ENCODE measurements at places on chromosomes 1 and 21. TPM values are rescaled to one million over a fixed set of nuclear protein-coding genes. Genes with fewer than 3 reads are reported as not detected.

- peak overlapping the region; percentile 38 for H3K27ac ChIP-seq
- H3K36me3 ChIP-seq = no peaks in the 10 kb centered on the region
- peaks cover 5% of the 10 kb centered on the region for H3K4me1 ChIP-seq
- H3K4me3 ChIP-seq = no peak overlapping the region
Observed at GRCh38 chr1:241902391-241903065, 54.5 kb downstream of the EXO1 start.

DNA sequence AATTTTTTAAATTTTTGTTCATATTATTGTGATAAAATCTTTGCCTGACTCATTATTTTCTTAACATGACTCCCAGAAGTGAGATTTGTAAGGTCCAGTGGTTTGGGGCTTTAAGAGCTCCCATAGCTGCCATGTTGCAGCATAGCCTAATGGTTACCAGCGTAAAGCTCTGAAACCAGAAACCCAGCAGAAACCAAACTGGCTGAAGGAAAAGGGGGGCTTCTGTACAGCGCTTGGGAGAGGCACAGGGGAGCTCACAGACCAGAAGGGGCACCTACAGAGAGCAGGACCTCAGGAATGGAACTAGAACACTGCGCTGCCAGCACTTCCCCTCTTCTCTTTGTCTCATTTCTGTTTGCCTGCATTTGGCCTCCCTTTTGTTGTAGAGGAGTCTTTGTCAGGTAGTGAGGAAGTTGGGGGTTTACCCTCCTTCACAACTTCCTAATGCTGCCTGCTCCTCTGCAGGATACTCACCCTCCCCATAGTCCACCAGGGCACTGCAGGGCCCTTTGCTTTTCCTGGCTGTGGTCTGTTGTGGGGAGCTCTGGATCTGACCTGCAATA lies 2.6 kb upstream of the PYCR2 start:
- H3K27ac ChIP-seq = no peak overlapping the region
- no peak overlapping the region for H3K4me3 ChIP-seq
- no peaks in the 10 kb centered on the region for H3K36me3 ChIP-seq
- no peak for DNase-seq
- peaks cover 19% of the 10 kb centered on the region for H3K4me1 ChIP-seq

KLHDC8A gene
- total RNA-seq = not detected

GRCh38 chr1:109213345-109213823 lies 334 bp upstream of the SARS1 start:
- H3K36me3 ChIP-seq = peaks cover 18% of the 10 kb centered on the region
- peak overlapping the region; percentile 98 for H3K4me3 ChIP-seq
- DNase-seq = no peak

CELA2B gene
- total RNA-seq = not detected

FCGR2B gene
- total RNA-seq = not detected

DNA sequence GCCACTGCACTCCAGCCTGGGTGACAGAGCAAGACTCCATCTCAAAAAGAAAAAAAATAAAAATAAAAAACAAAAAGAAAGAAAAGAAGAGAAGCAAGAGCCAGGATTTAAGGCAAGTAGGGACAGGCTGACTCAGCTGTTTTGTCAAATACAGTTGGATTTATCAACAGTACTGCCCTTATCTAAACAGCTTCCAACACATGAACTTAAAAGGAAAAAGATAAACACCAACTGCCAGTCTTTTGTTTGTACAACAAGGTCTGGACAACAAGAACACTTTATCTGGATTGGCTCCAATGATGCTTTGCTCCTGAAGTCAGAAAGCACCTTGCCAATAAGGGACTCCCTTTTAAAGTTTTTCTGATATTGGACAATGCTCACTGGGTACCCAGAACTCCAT lies 886.0 kb downstream of the ADGRL2 start:
- peaks cover 2% of the 10 kb centered on the region for H3K36me3 ChIP-seq
- no peak for DNase-seq
- H3K4me3 ChIP-seq = no peak overlapping the region
- no peaks in the 10 kb centered on the region for H3K27me3 ChIP-seq
- no peak overlapping the region for H3K27ac ChIP-seq
- peaks cover 5% of the 10 kb centered on the region for H3K4me1 ChIP-seq

ANGPTL3 gene
- total RNA-seq = not detected

DNA sequence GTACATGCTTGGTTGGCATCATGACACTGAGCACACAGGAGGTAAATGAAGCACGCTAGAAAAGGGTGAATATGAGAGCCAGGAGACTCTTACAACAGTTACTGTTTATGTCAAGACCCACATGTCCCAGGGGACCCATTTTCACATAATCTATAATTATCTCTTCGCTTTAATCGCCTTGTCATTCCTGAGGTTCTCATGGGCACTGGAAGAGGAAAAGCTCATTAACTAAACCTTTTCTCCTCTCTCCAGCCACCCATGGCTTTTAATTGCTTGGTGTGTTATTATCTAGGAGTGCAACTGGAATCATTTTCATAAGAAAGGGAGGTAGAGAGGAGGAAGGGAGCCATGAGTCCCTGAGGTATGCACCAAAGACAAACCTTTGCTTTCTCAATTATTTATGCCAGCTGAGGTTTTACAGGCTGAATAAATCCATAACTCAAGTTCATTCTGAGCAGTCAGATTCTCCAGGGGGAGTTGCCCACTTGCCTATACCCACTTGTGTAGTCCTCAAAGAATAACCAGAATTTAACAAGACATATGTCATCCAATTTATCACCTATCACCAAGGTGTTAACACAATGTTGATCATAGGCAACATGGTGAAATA lies 77.4 kb downstream of the ACBD6 start:
- no peaks in the 10 kb centered on the region for H3K4me1 ChIP-seq
- no peaks in the 10 kb centered on the region for H3K27me3 ChIP-seq
- DNase-seq = no peak
- H3K27ac ChIP-seq = no peak overlapping the region
- H3K36me3 ChIP-seq = peaks cover 20% of the 10 kb centered on the region

GRCh38 chr1:169571450-169571849 lies 14.8 kb downstream of the F5 start:
- no peaks in the 10 kb centered on the region for H3K36me3 ChIP-seq
- peaks cover 2% of the 10 kb centered on the region for H3K4me1 ChIP-seq
- peaks cover 20% of the 10 kb centered on the region for H3K27me3 ChIP-seq
- no peak for DNase-seq
- no peak overlapping the region for H3K4me3 ChIP-seq

VAV3 gene
- total RNA-seq = not detected

DNA sequence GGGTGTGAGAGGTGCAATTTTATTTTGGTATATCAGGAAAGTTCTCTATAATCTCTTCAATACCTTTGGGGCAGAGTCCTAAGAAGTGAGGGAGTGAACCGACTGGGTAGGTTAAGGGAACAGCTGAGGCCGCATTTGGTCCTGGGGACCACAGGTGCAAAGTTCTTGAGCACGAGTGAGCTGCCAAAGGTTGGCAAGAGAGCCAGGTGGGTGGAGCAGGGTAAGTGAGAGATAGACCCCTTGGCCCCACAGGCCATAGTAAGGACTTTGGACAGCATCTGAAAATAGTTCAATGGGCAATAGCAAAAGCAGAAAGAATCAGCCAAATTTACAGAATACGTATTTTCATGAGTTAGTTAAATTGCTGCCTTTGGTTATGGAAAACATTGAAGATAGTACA lies 11.0 kb upstream of the NID1 start:
- no peaks in the 10 kb centered on the region for H3K4me1 ChIP-seq
- no peak overlapping the region for H3K4me3 ChIP-seq
- no peak overlapping the region for H3K27ac ChIP-seq
- DNase-seq = no peak
- H3K27me3 ChIP-seq = no peaks in the 10 kb centered on the region

DNA sequence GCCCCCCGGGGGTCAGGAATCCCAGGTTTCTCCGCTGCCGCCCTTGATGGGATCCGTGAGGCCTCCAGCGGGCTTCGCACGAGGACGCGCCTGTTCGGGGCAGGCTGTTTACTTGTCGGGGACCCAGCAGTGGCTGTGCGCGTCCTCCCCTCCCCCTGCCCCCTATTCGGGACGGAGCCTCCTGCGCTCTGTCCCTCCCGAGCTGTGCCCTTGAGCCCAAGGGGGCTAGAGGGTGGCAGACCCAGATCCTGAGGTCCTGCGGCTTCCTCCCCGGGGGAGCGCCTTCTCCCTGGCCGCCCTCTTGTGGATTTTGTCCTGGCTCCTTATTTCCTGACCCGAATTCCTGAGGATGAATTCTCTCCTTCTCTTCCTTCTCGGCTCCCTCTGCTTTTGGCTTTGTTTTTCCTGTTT lies 38.4 kb downstream of the PIK3CD start:
- peak overlapping the region; percentile 92 for H3K4me3 ChIP-seq
- no peak for DNase-seq
- no peaks in the 10 kb centered on the region for H3K27me3 ChIP-seq
- H3K27ac ChIP-seq = peak overlapping the region; percentile 74
- H3K36me3 ChIP-seq = no peaks in the 10 kb centered on the region

DNA sequence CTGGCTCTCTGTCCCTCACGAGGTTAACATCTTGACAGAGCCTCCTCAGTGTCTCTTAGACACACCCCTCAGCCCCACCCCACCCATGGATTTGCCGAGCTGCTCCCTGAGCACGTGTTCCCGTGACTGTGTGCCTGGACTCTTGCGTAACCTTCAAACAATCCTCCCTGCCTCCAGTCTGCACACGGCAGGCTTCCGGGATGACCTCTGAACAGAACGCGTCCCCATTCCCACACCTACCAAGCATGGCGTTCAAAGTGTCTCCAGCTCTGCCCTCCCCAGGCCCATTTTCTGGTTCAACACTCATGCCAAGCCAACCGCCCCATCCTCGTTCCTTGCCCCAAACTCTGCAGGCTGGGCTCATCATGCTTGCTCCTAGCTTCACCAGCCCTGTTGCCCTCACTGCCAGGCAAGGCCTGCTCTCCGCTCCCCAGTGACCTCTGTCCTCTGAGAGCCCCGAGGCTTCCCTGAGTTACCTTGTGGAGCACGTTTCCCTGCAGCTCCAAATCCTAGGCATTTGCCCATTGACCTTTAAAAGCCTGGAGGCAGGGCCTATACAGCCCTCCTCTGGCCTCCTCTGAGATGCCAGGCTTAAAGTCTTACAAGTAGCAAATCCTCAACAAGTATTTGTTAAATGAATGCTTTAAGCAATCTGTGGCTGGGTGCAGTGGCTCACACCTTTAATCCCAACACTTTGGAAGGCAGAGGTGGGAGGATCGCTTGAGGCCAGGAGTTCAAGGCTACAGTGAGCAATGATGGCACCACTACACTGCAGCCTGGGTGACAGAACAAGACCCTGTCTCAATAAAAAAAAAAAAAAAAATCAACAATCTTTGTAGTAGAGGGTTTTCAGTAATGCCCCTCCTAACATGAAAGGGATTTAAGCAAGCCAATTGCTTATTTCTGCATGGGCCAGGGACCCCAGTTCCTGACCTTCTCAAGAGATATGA lies 5.0 kb downstream of the AGT start:
- no peak for DNase-seq
- peaks cover 5% of the 10 kb centered on the region for H3K36me3 ChIP-seq
- no peak overlapping the region for H3K27ac ChIP-seq
- H3K27me3 ChIP-seq = peaks cover 2% of the 10 kb centered on the region

SH2D2A gene
- total RNA-seq = not detected

GRCh38 chr1:204713541-204713940 lies 28.0 kb upstream of the LRRN2 start:
- H3K4me3 ChIP-seq = no peak overlapping the region
- no peak overlapping the region for H3K27ac ChIP-seq
- no peaks in the 10 kb centered on the region for H3K4me1 ChIP-seq

DNA sequence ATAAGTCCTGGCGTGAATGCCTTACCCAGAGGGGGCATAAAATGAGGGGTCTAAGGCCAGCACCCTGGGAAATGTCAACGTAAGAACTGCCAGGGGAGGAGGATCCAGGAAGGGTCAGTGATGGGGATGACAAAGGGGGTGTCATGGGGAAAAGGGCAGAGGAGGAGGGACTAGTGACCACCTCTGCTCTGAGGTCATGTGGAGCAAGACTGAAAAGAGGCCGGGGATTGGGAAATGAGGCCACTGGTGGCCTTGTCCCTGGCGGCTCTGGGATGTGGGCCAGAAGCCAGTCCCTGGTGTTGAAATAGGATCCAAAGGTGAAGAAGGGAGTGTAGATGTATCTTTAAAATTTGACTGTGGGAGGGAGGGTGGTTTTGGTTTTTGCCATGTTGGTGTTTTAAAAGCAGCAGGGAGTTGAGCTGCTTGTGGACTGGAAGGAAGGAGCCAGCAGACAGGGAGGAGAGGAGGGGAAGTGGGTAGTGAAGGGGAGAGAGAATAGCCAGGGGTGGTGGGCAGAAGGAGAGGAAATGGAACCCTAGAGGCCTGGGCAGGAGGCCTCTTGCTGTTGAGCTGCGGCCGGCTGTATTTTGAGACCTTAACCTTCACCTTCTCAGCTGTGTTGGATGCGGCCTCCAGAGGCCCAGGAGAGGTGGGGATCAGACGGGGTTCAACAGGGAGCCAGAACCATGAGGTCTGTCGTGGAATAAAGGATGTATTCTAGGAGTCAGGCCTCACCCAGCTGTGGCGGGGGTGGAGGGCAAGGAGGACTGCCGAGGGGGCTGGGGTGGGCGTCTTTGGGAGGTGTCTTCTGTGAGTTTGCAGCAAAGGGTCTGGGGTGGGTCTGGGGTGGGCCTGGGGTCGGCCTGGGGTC lies 92.5 kb downstream of the DHRS3 start:
- no peak for DNase-seq
- peak overlapping the region; percentile 86 for H3K27ac ChIP-seq
- no peaks in the 10 kb centered on the region for H3K27me3 ChIP-seq
- peaks cover 10% of the 10 kb centered on the region for H3K4me1 ChIP-seq
- no peak overlapping the region for H3K4me3 ChIP-seq

GRCh38 chr1:40450495-40451237 lies 390 bp downstream of the ZFP69B start:
- H3K36me3 ChIP-seq = peaks cover 36% of the 10 kb centered on the region
- peak overlapping the region; percentile 94 for H3K27ac ChIP-seq
- H3K4me3 ChIP-seq = peak overlapping the region; percentile 87
- H3K27me3 ChIP-seq = no peaks in the 10 kb centered on the region
- peaks cover 18% of the 10 kb centered on the region for H3K4me1 ChIP-seq
- no peak for DNase-seq

DNA sequence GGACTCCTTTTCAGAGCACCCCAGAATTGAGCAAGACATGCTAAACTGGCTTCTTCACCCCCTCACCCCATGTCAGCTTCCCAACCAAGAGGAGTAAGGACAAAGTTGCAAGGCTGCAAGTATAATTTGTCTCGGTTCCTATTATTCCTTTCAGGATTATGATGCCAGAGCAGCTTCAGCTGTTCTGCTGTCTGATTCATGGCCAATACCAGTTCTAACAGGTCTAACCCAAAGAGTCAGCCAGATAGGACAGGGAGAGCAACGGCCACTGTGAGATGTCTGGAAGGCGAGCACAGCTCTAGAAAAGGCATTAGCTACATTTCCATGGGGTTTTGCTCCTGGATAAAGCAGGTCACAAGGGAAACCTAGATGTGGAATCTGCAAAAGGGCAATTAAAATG lies 53.3 kb upstream of the HOOK1 start:
- H3K4me1 ChIP-seq = peaks cover 18% of the 10 kb centered on the region
- no peak overlapping the region for H3K27ac ChIP-seq
- H3K4me3 ChIP-seq = no peak overlapping the region
- H3K36me3 ChIP-seq = no peaks in the 10 kb centered on the region
- H3K27me3 ChIP-seq = no peaks in the 10 kb centered on the region
- no peak for DNase-seq

Data from osteocyte (in vitro differentiated cells).